ENCODE measurements at places on chromosomes 11 and 22. TPM values are rescaled to one million over a fixed set of nuclear protein-coding genes. Genes with fewer than 3 reads are reported as not detected.
A peak's percentile ranks its signal among the peaks of the same experiment; 100 is the strongest.

Gene CATSPERZ
- total RNA-seq: 0.23 TPM

Gene HBB
- not detected for total RNA-seq

Gene TEX54
- total RNA-seq: not detected

Gene GDPD4
- total RNA-seq: not detected

Gene WNT7B
- total RNA-seq: 15.7 TPM

GRCh38 chr22:37291559-37292298, 9.4 kb downstream of the CYTH4 start:
- DNase-seq: no peak

GRCh38 chr11:61357894-61358239, 3.8 kb downstream of the CYB561A3 start:
- DNase-seq: no peak

GRCh38 chr11:4095509-4096230, 1.1 kb downstream of the RRM1 start:
- DNase-seq: peak; percentile 27

DNA sequence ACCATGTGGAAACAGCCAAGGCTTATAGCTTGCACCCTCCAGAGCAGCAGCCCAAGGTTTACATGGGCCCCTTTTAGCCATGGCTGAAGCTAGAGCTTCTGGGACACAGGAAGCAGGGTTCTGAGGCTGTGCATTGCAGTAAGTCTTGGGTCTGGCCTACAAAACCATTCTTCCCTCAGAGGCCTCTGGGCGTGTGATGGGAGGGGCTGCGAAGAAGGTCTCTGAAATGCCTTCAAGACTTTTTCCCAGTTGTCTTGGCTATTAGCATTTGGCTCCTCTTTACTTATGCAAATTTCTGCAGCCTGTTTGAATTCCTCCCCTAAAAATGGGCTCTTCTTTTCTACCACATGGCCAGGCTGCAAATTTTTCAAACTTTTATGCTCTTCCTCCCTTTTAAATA, 109.5 kb downstream of the BBOX1 start:
- DNase-seq: no peak

DNA sequence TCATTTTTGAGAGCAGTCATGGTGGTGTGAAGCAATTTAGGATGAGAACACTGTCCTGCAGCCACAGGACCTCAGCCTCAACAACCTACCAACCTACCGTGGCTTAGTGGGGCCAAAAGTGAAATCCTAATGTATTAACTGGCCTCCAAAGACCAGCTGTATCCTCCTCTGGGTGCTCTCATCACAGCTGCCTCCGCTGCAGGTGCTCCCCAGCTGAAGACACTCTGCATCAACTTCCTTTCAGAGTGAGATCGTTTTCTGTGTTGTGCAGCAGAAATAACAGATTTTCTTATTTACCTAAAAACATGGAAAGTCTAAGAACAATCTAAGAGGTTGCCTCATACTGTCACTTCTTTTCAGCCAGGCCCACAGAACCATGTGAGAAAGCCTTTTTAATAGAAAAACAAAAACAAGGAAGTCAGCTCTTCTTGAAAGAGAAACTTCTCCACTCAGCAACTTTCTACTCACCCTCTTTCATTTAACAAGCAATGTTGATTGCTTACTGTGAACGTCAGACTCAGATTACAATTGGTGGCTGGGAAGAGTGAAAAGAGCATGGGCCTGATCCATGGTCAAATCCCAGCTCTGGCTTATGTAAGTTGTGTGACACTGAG, 136.1 kb downstream of the TENM4 start:
- no peak for DNase-seq

GRCh38 chr11:119317592-119318239, 786 bp upstream of the MCAM start:
- no peak for DNase-seq

- DNase-seq: no peak
Measured at GRCh38 chr11:93491973-93492372, 51.2 kb downstream of the SMCO4 start.

DNA sequence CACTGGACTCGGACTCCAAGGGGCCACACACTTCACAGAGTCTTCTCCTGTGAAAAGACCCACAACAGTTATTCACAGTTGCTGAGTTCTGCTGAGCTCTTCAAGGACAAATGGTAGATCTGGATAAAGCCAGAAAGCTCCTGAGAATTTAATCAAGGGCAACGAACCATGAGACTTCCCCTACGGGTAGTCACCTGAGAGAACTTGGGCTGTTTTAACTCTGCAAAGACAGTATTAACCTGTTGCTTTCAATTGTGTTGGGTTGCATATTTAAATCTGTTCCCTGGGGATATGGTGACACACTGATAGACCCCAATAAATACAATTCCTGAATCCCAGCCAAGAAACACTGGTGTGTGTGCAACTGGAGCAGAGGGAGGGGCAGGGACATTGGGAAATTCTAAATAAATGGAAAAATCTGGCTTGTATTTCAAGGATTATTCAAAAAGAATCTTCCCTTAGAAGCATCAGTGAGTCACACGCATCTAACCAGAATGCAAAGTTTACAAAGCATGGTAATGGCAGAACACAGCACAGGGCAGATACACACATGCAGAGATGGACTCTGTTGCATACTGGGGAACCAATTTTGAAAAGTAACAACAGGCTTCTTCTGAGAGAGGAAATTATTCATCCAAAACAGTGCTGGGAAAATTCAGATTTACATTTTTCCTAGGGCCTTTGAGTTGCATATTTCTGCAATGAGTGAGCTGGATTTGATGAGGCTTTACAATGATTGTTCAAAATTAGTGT, 4.0 kb downstream of the KCNJ1 start:
- DNase-seq: peak; percentile 8

DNA sequence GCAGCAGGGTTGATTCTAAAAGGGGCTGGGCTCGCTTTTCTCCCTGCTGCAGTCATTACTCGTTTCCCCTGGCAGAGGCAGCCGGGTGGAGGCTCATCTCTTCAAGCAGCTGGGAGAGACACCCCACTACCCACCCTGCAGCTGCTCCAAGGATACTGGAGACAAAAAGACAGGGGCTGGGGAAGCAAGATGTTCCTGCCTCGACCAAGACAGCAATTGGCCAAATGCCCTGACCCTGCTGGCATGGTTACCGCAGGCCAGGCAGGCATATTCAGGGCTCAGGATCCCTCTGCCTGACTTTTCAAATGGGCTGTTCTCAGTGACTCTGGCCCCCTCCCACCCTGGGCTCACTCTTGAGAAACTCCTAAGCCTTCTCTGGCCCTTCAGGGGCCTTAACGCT, 6.8 kb upstream of the RGL4 start:
- no peak for DNase-seq

All from Daoy (cell line).